ENCODE measurements at places on chromosomes 1 and 21.
A peak's percentile ranks its signal among the peaks of the same experiment; 100 is the strongest.

DNA sequence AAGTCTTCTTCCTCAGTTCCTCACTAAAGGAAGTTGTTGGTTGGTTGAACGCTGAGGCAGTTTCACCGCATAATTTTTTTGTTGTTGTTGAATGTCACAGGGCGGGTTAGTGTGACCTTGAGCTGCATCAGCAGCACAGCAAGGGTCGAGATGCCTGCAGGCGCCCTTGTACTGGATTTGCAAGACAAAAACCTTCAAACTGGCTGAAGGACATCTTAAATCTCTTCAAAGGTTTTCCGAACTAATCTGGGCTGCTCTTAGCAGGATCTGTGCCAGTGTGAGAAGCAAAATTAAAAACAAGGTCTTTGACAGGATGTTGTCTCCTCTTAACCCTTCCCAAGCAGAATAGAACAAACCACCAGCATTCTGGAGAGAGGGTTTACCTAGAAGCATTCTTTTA is 59.4 kb downstream of the NRIP1 start:
- DNase-seq, result no peak

DNA sequence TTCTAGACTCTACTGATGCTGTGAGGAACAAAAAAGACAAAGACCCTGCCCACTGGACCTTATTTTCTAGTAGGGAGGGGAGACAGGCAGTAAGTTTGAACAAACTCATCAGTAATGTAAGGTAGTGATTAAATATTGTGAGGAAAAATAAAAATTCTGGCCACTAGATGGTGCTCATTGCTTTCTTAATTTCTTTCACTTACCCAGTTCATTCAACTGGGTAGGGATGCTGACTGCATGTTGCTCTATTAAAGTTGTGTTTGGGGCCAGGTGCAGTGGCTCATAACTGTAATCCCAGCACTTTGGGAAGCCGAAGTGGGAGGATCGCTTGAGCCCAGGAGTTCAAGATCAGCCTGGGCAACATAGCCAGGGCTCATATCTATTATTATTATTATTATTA is 6.3 kb upstream of the KYAT3 start:
- DNase-seq, result peak; percentile 83

- no peak for DNase-seq
These were observed 128.4 kb upstream of the USP25 start for GRCh38 chr21:15601390-15601789.

GRCh38 chr1:97004054-97004453 is 282.5 kb downstream of the PTBP2 start:
- DNase-seq, result peak; percentile 26

DNA sequence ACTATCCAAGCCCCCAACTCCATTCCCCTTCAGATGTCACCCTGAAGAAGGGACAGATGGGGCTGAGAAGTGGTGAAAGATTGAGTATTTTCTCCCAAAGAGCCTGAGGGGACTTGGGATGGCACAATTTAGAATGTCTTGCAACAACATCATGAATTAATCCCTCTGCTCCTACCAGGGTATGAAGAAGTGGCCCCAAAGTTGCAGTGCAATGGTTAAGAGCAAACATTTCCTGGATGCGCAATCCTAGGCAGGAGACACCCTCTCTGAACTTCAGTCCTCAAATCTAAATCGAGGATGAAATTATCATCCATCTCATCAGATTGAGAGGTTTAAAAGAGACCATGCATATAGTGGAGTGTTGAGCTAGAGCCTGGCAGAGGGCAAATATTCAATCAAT is 28.6 kb upstream of the CITED4 start:
- DNase-seq, result no peak

- no peak for DNase-seq
These were observed 517.4 kb downstream of the KIF26B start for GRCh38 chr1:245671966-245672767.

GRCh38 chr21:39387461-39388037 is 38.7 kb upstream of the HMGN1 start:
- peak; percentile 87 for DNase-seq

GRCh38 chr1:240538776-240539430 is 73.1 kb downstream of the GREM2 start:
- no peak for DNase-seq

DNA sequence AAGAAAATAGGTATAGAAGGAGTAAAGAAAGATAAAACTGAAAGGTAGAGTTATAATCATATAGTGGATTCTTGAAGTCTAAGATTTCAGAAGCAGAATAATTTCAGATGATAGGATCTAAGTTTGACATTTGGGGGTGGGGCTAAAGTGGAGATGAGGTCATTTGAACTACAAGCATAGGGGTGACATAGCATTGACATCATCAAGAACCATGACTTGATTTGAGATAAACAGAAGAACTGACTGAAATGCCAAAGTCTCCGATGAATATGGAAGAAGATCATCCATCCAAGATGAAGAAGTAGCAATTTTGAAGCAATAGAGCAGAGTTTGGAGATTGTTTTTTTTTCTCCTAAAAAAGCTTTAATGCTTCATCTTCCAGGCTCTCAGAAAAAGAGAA is 122.3 kb downstream of the MACF1 start:
- DNase-seq, result peak; percentile 21

DNA sequence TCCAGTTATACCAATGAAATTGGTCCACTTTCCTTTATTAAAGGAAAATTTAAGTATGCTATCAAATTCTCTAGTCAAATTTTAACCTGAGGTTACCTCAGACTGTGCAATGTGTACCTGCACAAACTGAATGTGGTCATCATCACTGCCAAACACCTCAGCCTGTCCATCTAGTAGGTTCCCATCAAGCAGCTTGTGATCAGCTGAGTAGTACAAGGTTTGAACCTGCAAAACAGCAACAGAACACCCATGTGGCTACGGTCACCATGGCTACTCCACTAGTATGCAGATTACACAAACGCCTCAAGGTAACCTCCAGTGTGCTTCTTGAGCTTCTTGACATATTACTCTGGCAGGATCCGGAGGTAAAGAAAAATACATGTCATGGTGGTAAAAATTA is 11.6 kb downstream of the IVNS1ABP start:
- no peak for DNase-seq

DNA sequence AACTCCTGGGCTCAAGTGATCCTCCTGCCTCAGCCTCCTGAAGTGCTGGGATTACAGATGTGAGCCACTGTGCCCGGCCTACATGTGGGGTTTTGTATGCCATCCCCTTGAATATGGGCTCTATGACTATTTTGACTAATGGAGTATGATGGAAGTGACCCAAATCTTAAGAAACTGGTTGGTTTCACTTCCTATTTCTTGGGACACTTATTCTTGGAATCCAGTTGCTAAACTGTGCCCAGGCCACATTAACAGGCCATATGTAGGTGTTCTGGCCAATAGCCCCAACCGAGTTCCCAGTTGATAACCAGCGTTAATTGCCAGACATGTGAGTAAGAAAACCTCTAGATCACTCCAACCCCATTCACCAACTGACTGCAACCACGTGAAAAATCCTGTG is 36.3 kb upstream of the CLIC4 start:
- no peak for DNase-seq

- DNase-seq, result no peak
These were observed 153.3 kb upstream of the VAMP3 start for GRCh38 chr1:7617826-7618225.

- no peak for DNase-seq
These were observed 185.1 kb downstream of the TM2D1 start for GRCh38 chr1:61539720-61540462.

DNA sequence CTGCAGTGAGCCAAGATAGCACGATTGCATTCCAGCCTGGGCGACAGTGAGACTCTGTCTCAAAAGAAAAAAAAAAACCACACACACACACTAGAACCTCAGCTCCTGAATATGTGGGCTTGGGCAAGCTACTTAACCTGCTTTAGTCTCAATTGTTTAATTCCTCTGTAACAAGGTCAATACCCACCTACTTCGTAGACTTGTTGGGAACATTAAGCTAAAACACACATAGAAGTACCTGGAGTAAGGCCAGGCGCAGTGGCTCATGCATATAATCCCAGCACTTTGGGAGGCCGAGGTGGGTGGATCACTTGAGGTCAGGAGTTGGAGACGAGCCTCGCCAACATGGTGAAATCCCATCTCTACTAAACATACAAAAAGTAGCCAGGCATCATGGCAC is 77.1 kb downstream of the CLSTN1 start:
- DNase-seq, result no peak

DNA sequence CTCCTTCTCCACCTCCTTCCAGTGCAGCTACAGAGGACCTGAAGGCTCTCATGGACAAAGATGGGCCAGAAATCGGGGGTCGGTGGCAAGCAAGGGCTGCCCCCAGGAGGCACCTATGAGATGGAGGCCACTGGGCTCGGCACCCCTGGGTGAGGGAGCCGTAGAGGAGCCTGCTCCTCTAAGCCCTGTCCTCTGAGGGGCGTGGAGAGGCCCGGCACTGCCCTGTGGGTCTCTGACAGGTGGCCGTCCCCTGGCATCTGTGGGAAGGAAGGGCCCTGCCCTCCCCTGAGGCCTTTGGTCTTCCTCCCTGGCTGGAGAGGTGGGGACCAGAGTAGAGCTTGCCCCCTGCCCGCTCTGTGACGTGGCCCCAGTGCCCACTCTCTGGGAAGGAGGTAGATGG is 30.9 kb downstream of the PRDM16 start:
- DNase-seq, result no peak

GRCh38 chr1:54392401-54392800 is 13.8 kb downstream of the SSBP3 start:
- no peak for DNase-seq

DNA sequence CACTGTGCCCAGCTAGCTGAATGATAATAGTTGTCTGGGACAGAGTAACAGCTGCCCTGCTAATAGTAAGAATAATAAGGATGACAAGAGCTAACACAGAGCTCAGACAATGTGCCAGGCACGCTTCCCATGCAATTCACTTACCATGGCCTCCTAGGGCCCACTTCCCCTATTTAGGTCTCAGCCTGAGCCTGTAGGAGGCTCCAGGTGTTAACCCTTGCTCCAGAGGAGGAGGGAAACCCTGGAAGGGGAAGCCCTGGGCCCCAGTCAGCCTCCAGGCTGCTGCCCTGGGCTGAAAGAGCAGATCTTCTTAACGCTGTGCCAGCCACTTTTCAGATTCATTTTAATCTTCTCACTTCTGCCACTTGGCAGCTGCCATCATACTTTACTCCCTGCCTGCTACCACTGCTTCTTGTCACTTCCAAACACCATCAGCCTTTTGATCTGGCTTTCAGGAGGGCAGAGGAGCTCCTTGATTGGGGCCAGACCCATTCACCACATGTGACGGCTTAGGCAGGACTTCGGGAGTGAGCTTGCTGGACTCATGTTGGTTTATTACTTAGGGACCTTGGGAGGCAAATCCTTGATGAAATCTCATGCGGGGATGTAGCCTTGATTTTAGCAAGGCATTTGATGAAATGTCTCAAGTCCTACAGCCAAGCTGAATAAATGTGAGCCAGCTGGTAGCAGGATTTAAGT is 66.7 kb upstream of the PARP1 start:
- no peak for DNase-seq

- DNase-seq, result no peak
These were observed 117.9 kb downstream of the PHTF1 start for GRCh38 chr1:113641396-113641795.

DNA sequence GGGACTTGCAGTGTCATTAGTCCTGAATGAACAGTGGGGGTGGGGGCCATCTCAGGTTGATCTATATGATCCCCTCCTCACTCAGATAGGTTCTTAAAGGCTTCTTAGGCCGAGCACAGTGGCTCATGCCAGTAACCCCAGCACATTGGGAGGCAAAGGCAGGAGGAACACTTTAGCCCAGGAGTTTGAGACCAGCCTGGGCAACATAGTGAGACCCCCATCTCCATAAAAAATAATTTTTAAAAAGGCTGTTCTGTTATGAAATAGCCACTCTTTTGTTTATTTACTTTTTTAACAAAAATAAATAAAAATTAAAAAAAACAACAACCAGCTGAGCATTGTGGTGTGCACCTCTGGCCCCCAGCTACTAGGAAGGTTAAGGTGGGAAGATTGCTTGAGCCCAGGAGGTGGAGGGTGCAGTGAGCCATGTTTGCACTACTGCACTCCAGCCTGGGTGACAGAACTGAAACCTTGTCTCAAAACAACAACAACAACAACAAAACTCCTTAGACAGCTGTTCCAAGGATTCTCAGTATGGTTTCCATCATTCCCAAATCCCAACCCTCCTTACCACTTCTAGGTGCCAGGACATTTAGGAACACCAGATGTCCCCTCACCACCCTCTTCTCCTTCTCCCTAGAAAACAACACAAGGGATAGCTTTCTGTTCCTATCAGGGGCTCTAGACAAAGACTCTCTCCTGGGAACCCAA is 2.0 kb upstream of the TRAPPC3 start:
- no peak for DNase-seq

DNA sequence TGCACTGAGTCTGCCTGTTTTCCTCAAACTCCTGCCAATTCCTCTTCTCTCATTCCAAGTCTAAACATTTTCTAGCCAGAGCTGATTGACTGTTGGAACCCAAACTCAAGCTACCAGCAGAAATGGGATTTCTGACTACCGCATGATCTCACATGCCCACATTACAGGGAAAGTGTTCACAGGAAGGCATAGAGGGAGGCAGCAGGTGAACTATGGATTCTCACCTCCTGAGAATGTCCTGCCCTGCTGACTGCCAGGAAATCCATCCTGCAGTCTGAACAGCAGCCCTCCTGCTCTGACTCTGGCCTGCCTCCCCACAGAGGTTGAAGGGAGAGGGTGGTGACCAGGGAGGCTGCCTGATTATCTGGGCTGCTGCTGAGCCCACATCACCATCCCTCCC is 22.5 kb downstream of the IQGAP3 start:
- no peak for DNase-seq

DNA sequence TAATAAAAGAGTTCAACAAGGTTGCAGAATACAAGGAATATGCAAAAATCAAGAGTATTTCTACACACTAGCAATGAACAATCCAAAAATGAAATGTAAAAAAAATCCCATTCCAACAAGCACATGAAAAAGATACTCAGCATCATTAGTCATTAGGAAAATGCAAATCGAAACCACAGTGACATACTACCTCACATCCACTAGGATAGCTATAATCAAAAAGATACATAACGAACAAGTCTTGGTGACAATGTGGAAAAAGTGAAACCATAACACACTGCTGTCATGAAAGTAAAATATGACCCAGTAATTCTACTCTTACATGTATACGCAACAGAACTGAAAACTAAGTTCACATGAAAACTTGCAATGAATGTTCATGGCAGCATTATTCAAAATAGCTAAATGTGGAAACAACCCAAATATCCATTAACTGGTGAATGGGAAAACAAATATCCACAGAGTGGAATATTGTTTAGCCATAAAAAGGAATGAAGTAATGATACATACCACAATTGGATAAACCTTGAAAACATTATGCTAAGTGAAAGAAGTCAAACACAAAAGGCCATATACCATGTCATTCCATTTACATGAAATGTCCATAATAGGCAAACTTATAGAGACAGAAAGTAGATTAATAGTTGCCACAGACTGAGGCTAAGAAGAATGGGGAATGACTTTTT is 34.3 kb downstream of the PIK3R3 start:
- no peak for DNase-seq
